ENCODE measurements at places on chromosomes 6 and 20.

GRCh38 chr20:4661191-4661590 lies 60.5 kb upstream of the PRND start:
- no peak for DNase-seq

DNA sequence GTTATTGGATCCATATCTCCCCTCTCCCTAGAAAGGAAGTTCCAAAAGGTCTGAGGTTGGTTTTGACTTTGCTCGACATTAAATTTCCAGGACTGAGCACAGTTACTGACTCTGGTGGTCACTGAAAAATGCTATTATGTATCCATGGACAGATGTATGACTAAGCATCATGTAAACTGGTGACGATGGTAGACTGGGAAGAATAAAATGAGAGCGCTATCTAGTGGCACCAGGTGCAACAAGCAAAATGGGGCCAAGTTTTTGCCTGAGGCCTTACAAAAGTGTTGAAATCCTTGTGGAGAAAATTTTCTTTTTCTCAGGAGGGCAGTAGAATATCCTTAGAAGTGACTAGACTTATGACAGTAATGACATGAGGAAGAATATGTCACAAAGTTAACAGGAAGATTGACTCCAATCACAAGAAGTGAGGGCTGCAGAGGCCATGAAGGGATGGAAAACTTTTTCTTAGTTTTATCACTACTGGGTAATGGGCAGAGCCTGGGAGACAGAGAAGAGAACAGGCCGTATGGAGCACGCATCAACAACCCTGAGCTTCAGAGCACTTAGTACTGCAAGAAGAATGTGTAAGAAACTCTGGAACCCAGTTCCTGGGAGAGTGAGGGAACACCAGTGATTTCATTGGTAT lies 88.9 kb upstream of the ELOVL5 start:
- no peak for DNase-seq

DNA sequence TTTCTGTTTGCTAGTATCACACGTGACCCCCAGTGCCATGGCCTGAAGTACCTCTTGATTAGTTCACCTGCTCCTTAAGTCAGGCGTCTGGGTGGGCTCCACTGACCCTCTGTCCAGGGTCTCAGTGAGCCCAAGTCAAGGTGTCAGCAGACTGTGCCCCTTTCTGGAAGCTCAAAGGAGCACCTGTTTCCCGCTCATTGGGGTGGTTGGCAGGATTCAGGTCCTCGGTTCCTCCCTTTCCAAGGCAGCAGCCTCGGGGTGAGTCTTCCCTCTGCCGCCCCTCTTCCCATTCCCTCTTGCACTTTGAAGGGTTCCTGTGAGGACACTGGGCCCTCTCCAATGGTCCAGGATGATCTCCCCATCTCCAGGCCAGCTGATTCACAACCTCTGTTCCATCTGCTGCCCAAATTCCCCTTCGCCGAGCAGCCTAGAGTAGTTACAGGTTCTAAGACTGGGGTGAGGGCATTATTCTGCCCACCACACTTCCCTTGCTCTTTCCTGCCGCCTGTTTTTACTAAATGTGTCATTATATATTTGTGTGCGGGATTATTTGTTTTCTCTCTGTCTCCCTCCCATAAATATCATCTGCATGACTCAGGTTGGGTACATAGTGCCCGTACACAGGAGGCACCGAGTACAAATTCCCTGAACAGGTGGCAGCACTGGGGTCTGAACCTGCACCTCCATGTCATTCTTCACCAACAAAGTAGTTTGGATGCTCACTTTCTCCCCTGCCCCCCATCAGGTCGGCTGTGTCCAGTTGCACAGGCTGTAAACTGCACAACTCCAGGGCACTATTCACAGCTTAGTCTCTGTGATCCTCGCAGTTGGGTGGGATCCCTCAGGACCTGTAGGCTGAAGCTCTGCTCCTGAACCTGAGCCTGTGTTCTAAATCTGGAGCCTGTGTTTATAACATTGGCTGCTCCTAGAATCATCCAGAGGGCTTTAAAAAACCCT lies 58.5 kb downstream of the RBM38 start:
- DNase-seq, result no peak

DNA sequence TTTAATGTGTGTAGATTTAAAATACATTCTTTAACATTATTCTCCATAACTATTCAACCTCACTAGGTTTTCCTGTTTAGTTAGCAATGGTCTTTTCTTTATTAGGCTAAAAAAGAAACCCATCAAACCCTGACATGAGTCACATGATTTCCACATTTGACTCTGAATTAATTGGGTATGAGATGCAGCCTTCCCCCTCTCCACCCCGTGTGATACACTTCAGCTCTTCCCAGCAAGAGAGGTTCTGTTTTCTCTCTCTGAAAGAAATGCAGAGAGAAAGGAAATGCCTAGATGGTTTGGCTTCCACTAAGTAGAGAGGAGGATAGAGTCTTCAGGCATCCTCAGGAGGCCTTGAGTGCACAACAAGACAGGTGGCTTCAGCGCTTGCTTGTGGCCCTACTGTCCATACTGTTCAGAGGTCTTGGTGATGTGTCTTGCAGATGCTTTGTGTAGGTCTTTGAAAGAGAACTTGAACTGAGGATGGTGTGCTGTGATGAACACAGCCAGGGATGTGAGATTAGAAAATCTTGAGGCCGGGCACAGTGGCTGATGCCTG lies 17.3 kb downstream of the FARS2 start:
- DNase-seq, result no peak

DNA sequence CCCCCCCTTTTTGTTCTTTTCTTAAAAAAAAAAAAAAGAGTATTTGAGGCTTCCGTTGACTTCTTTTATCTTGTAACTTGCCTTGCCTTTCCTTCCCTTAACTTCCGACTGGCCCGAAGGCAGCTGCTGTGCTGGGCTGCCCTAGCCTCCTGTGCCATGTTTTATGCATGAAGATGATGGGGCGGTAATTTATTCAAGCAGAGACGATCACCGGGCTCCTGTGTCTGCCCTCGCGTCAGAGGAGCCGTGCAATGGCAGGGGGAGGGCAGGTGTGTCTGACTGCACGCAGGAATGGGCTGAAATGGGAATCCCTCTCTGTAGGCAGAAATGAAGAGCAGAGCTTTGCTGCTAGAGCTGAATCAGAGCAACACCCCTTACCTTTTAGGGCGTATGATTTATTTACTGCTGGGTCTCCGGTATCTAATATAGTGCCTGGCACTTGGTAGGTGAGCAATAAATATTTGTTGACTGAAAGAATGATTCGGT lies 106.3 kb upstream of the RIPOR2 start:
- no peak for DNase-seq

DNA sequence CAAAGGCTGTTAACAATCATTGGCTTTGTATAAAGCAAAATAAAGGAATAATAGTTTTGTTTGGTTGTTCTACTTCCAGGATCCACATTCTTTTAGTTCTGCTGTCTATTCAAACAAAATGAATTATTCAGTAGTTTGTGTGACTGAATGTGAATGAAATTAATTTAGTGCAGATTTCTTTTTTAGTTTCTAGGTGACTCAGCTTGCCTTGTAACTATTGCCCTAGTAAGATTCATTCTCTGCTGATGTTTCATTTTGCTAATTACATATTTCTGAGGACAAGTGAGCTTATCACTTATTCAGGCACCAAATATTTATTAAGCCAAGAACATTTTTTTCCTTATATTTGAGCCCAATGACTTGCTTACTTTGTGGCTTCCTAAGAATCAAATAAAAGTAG lies 46.5 kb upstream of the RIPOR2 start:
- DNase-seq, result no peak

GRCh38 chr6:3803627-3804468 lies 45.3 kb upstream of the FAM50B start:
- DNase-seq, result no peak

DNA sequence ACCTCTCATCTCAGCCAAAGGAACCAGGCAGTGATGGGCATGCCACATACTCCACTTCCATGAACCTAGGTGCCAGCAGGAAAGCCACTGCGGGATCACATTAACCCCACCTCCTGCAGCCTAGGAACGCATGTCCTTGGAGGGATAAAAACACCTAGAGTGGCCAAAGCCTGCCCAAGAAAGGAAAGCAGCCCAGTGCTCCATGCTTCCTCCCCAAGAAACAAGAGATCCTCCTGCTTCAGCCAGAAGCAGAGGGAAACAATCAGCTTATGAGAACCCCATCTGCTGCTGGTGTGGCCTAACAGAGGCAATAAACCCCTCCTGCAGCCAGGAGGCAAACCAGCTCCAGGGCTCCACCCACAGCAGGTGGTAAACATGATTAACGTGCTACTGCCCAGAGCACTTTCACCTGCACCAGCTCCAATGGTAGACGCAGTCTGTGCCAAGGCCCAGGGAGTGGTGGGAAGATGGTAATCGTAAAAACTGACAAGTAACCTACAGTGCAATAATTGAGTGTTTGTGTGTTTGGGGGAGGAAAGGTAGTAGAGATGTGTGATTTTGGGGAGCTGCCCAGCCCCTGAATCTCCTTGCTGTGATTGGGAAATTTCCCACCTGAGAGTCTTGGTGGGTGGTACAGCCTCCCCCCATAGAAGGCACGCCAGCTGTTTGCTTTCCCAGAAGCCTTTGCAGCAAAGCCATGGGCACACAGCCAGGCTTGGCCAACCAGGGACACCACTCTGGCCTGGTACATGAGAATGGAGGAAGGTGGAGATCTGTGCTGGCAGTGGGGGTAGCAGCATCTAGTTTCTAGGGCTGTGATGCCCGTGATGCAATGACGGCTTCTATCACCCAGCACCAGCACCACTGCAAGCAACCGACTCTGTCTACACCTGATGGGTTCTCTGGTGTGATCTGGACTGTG lies 50.6 kb upstream of the TBC1D7 start:
- DNase-seq, result no peak

- DNase-seq, result no peak
Observed at GRCh38 chr6:168601111-168601510, 160.1 kb downstream of the SMOC2 start.

DNA sequence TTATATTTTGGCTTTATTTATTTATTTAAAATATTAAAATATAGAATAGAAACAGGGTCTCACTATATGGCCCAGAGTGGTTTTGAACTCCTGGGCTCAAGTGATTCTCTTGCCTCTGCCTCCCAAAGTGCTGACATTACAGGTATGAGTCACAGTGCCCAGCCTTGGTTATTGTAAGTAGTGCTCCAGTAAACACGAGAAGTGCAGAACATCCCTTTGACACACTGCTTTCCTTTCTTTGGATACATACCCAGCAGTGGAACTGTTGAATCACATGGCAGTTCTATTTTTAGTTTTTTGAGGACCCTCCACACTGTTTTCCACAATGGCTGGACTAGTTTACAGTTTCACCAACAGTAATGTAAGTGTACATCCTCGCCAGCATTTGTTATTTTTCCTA lies 203.9 kb downstream of the PHF3 start:
- DNase-seq, result no peak

DNA sequence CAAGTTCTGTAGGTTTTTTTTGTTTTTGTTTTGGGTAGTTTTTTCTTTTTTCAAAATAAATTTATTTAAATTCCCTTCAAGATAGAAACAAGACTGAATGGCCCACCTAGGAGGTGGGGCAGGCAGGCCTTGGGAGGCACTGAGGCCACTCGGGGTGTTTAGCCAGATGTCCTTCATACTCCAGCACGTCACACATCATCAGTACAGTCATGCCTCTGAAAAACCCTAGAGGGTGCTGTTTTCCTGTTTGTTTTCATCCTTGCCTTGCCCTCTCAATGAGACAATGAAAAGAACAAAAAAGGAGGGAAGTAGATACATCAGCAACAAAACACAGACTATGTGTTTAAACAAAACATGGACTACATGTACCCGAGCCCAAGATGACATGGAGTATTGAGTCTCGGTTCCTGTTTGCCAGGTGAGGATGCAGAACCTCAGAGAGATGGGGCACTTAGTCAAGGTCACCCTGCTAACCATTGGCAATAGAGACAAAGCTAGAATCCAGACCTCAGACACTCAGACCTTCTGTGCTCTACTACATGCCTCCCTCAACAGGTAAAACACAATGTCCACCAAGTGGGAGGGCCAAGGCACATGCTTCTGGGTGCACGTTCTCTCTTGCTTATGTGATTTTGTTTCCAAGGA lies 26.8 kb upstream of the CLIC5 start:
- no peak for DNase-seq

DNA sequence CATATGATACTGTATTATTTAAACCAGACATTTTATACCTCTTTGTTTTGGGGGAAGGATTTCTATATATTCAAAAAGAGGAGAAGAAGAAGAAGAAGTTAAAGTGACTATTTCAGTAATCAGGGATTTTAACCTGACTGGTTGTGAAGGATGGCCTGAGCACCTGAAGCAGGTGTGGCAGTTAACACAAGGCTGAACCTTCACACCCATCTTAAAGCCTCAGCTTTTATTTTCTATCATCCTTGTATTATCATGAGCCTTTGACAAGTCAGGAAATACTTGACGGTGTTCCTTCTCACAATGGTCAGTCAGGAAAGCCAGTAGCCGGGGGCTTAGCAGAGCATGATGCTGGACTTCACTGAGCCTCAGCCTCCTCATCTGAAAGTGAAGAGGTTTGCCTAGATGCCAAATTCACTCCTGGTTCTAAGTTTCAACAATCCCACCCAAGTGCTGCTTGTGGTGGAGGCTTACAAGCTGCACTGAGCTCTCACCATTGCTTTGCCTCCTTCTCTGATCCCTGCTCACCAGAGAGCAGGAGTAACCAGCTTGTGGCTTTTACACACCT lies 117.2 kb downstream of the JAG1 start:
- no peak for DNase-seq

DNA sequence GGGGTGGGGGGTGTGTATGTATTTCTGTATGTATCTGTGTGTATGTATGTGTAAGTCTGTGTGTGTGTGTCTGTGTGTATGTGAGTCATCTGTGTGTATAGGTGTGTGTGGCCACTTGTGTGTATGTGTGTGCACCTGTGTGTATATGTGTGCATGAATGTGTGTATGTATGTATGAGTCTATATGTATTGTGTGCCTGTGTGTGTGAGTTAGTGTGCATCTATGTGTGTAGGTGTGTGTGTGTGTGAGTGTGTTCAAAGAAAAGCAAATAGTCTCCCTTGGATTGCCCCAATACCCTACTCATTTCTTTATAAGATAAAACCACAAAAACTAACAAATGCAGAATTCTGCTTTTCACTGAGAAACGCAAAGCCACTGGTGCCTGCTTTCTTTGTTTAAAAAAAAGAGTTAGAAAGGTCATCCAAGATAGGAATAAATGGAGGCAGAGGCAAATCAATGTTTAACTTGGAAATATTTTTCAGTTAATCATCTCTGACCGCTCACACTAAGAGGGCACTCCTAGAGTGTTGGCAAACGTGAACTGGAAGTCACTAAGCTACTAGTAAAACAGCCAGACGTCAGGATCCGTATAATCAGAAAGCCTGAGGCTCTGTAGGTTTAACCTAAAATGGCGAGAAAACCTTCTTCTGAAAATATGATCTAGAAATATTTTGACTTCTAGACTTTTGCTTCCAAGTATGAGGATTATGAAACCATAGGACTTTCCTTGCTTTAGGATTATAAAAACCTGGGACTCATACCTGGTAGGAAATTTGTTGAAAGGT lies 37.4 kb upstream of the JAG1 start:
- DNase-seq, result no peak

- DNase-seq, result no peak
Observed at GRCh38 chr6:97231911-97232310, 51.1 kb downstream of the MMS22L start.
